Globus pallidus (tissue), 1 donor: ENCODE measurements at places on chromosomes 3 and 15.
A peak's percentile ranks its signal among the peaks of the same experiment; 100 is the strongest.

DNA sequence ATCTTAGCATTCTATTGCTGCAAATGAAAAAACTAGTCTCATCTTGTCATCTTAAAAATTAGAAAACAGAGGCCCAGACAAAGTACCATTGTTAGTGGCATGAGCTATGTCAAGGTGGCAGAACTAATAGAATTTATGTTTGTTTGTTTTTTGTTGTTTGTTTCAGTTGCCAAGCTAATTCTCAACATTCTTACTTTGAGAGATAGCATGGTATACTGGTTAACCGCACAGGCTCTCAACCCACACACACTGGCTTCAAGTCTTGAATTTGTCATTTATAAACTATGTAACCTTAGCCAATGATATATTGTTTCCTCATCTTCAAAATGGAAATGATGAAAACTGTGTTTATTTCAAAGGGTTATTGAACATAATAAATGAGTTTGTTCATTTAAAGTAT, 367.6 kb upstream of the PLSCR5 start:
- DNase-seq, result no peak

DNA sequence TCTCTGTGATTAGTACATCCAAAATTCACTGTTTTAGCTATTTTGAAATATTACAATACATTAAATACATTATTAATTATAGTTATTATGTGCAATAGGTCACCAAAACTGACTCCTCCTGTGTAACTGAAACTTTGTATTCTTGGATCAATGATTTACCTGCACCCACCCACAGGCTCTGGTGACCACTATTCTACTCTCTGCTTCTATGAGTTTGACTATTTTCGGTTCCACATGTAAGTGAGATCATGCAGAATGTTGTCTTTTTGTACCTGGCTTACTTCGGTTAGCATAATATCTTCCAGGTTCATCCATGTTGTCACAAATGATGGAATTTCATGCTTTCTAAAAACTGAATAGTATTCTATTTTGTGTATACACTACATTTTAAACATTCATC, 43.8 kb downstream of the SLC2A2 start:
- DNase-seq, result no peak

GRCh38 chr15:101020451-101020850, 101.3 kb downstream of the LRRK1 start:
- DNase-seq, result no peak

GRCh38 chr15:72196409-72197040, 1.1 kb downstream of the GRAMD2A start:
- DNase-seq, result no peak

DNA sequence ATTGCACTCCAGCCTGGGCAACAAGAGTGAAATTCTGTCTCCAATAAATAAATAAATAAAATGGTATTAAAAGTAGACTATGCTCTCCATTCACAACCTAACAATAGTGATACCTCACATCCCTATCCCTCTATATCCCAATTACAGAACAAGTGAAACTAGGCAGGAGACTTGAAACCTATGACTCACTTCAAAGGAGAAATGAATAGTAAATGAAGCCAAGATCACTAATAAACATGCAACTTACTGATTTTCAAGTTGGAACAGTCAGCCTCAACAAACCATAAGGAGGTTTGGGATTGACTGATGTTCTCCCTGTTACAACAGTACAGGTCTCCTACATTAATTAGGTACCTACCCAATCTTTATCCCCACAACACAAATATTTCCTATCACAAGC, 103.4 kb downstream of the GSK3B start:
- DNase-seq, result no peak

DNA sequence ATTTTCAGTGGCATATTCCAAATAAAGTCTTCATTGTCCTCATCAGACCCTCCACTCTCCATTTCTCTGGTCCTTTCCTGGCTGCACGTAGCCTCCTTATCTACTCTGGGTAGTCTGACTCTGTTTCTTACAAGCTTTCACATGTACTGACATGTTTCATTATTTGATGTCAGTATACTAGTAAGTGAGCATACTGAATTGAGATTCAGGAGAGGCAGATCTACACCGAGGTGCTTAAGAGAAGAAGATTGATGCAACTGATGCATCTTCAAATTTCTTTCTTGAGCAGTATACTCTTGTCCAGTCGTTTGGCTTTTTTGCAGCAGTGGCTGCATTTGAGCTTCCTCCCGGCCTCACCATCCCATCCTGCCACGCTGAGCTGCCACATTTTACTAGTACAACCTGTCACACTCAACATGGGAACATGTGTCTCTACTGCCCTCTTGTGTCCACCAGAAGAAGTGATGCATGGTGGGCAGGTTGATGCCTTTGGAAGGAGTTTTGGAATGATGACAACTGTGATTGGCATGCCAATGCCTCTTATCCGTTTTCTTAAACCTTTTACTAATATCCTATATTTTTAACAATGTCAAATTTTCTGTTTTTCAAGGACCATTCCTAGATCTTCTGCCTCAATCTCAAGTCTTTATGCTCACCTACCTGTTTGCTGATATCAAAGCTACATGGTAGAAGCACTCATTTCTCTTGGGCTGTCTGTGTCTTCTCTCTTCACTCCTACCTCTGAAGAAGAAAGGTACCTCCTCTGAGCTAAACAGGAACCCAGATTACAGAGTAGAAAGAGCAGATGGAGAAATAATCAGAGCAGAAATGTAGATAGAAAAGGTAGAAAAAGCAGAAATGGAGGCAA, 38.7 kb downstream of the GUCA1C start:
- peak; percentile 41 for DNase-seq
